ENCODE measurements at places on chromosomes 3 and 15. TPM values are rescaled to one million over a fixed set of nuclear protein-coding genes. Genes with fewer than 3 reads are reported as not detected.

DNA sequence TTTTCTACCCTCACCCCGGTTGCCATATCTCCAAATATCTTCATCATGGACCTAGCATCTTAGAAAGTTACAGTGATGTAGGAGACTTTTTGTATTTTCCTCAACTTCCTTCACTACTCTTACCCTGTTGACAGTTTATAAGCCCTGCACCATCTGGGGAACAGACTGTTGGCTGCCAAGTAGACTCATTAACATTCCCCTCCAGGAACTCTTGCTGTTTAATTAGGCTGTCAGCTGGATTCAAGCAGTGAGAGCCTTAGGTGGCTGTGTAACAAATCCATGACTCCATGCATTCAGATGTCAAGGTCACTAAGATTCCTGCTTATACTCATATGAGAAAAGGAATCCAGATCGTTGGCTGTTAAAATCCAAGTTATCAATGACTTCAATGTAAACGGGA is 198.3 kb downstream of the NAALADL2 start:
- peaks cover 10% of the 10 kb centered on the region for H3K36me3 ChIP-seq
- no peaks in the 10 kb centered on the region for H3K4me1 ChIP-seq
- H3K27ac ChIP-seq = no peak overlapping the region

DNA sequence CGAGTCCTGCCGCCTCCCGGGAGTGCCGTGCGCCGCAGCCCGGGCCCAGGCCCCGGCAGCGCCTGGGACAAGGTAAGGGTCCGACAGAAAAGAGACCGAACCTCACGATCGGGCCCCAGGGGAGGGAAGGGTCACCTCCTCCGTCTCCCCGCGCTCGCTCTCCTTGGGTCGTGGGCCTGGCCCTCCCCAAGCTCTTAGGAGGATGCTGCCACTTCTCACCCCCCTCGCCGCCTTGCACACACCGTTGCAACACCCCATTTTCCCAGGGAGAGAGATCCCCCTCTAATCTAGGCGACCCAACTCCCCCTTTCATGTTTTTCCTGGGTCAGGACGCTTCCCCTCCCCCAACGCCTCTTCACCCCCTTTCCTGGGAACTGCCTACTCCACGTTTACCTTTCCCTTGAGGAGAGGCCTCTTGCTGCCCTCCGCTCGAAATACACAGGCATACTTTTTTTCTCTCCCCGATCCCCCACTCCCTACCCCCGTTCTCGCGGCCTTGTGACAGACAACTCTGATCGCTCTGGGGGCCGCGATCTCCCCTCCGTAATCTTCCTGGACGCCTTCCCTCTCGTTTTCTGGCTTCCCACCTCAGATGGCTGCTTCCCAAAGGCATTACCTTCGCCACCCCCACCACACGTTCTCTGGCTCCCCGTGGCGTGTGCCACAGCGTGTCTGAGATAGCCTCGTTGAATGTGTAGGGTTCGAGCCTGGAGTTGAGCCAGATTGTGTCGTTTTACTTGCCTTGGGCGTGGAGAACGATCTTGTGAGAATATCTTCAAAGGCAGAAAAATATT is 688 bp downstream of the SETD5 start:
- peak overlapping the region; percentile 98 for H3K4me3 ChIP-seq
- peak; percentile 53 for DNase-seq
- H3K27me3 ChIP-seq = no peaks in the 10 kb centered on the region
- H3K4me1 ChIP-seq = peaks cover 62% of the 10 kb centered on the region
- peak overlapping the region; percentile 100 for H3K27ac ChIP-seq

CACNA2D2 gene
- 9.9 TPM for total RNA-seq

SEMA3B gene
- total RNA-seq = 179 TPM

ATP11B gene
- total RNA-seq = 76.1 TPM

SUSD5 gene
- total RNA-seq = 1.7 TPM

- H3K27me3 ChIP-seq = peaks cover 5% of the 10 kb centered on the region
- no peak overlapping the region for H3K4me3 ChIP-seq
- H3K4me1 ChIP-seq = peaks cover 2% of the 10 kb centered on the region
- H3K27ac ChIP-seq = no peak overlapping the region
- no peak for DNase-seq
Measured at GRCh38 chr3:38648024-38648658, 1.3 kb downstream of the SCN5A start.

SCAP gene
- total RNA-seq = 113 TPM

All from mesothelial cell of epicardium (in vitro differentiated cells).